Left cardiac atrium (tissue), 4 donors: ENCODE measurements at places on chromosomes 7 and 10. TPM values are rescaled to one million over a fixed set of nuclear protein-coding genes. Genes with fewer than 3 reads are reported as not detected.

Gene ARMC3
- not detected for total RNA-seq

Gene FKBP6
- not detected for total RNA-seq

Gene CDNF
- 1.6 TPM for total RNA-seq

Gene HILPDA
- 15.2 TPM for total RNA-seq

Gene C10orf67
- total RNA-seq, result 0.10 TPM

Gene ARID5B
- total RNA-seq, result 37.9 TPM

DNA sequence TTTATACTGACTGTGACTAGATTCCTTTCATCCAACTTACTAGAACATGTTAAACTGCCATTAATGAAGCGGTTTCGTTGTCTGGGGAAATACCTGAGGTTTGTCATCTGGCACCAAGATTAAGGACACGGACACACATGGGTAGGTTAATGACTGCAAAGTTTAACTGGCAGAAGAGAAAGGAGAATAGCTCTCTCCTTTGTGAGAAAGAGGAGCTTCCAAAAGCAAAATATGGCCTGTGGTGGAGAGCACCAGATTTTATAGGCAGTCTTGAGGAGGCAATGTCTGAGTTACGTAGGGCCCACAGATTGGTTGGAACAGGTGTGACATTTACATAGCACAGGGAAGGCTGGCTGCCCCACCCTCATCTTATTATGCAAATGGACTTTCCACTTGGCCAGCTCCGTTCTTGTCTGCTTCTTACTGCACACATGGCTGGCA lies 1193.0 kb upstream of the CELF2 start:
- DNase-seq, result no peak

DNA sequence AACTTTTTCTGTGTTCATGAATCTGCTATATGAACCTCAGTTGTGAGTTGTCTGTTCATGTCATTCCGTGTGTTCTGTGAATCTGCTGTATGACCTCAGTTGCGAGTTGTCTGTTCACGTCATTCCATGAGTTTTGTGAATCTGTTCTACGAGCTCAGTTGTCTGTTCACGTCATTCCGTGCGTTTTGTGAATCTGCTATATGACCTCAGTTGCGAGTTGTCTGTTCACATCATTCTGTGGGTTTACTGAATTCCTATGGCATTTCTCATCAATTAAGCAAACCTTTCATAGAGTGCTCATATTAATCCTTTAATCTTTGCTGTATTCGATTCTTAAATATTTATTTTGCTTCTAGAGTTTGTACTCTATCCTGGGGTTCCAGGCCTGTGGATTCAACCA lies 150.6 kb downstream of the DIP2C start:
- DNase-seq, result no peak

DNA sequence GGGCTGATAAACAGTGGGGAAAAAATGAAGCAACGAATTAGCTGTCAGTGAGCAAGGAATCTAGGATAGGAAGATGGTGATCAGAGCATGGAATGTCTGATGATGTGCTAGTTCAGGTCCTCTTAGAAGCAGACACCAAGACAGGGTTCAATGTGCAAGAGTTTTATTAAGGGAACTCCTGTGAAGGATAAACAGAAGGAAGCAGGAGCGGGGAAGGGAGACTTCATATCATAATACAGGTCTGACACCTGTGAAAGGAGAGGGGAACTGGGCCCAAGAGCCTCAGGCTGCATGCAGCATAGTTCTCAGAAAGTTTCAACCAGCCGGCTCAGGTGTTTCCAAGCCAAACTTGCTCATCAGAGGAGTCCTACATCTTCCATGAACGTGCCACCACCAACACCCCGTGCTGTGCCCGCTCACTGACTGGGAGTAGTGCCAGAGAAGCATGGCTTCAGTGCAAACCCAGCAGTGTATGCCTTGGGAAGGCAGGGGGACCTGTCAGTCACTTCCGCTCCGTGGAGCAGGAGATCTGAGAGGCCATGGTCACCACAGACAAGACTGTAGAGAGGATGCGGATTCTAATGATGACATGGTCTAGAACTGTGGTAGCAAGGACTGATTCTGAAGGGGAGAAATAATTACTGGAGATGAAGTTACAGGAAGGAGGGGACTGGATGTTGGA lies 45.8 kb downstream of the ZNF800 start:
- DNase-seq, result no peak

- DNase-seq, result no peak
Measured at GRCh38 chr7:69823151-69823744, 225.0 kb downstream of the AUTS2 start.

GRCh38 chr10:63465293-63466143 lies at the start of gene JMJD1C:
TSS of gene JMJD1C (minus strand) at chr10:63465977. CDS start at chr10:63465662, 315 bp downstream.
- DNase-seq, result peak; percentile 85

GRCh38 chr7:119724041-119724792 lies 548.8 kb upstream of the KCND2 start:
- no peak for DNase-seq

DNA sequence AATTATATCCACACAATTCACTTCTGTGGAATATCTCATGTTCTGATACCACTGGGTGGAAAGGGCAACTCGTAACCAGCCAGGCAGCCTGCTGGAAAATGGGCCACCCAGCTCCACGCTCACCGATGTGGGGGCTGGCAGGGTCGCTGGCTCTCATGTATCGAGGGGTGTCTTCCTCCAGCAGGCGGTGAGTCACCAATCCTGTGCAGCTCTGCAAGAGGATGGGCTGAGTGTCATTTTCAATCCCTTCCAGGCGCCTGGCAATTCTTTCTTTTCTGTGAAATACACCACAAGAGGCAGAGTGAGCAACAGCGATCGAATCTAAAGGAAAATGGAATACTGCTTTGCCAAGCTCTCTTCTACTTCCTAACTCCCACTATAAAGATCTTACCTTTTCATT lies 80.1 kb downstream of the SVIL start:
- no peak for DNase-seq

GRCh38 chr10:31426401-31426800 lies 107.4 kb downstream of the ZEB1 start:
- no peak for DNase-seq

- DNase-seq, result no peak
Measured at GRCh38 chr10:100826031-100826651, 80.8 kb downstream of the PAX2 start.

DNA sequence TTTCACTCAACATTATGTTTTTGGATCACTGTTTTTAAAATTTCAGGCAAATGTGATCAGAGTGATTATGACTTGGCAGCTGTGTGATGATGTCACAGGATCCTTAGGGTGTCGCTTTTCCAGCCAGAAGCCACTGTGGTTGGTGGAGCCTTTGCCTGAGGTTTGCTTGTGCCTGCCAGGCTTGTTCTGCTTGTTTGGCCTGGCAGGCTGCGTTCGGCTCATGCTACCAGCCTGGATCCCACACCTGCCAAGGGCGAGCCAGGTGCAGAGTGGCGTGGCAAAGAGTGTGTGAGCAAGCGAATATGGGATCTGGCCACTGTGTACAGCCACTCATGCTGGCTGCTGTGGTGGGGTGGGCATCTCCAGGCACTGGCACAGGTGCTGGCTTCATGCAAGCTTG lies 55.7 kb downstream of the ADK start:
- DNase-seq, result no peak

GRCh38 chr7:69440976-69441375 lies 157.3 kb upstream of the AUTS2 start:
- DNase-seq, result no peak

DNA sequence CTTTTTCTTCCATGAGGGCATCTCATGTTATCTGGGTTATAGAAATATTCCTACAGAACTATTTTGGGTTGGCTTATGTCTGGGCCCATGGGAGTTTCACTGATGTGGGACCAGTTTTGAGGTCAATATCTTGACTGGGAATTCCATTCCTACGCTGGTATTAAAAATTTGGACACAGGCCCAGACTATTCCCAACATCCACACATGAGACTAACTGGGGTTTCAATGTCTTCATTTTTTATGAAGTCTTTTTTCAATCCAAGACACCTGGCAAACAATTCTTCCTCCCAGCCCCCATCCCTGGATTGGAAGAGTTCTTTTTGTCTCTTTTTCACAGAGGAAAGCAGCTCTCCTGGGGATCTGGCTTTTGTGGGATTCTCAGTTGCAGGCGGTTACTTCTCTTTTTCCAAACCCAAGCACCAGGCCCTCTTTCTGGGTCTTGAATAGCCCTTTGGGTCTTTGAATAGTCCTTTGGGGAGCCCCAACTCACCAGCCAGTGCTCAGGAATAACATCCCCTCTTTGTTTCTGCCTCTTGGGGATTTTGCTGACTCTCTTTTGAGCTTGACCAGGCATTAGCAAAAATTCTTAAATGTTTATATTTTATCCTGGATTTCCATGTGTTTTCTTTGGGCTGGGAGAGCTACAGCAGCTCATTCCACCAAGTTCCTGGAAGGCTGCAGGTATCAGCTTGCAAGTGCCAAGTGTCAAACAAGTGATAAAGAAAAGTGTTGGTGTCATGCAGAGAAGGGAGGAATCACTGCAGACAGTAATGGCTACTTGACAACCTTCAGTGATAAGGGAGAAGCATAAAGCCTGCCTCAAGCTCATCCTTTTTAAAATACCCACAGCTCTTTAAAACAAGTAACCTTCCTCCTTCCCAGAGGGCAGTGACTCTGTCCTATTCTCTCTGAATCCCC lies 234.3 kb downstream of the ADAM12 start:
- DNase-seq, result no peak

DNA sequence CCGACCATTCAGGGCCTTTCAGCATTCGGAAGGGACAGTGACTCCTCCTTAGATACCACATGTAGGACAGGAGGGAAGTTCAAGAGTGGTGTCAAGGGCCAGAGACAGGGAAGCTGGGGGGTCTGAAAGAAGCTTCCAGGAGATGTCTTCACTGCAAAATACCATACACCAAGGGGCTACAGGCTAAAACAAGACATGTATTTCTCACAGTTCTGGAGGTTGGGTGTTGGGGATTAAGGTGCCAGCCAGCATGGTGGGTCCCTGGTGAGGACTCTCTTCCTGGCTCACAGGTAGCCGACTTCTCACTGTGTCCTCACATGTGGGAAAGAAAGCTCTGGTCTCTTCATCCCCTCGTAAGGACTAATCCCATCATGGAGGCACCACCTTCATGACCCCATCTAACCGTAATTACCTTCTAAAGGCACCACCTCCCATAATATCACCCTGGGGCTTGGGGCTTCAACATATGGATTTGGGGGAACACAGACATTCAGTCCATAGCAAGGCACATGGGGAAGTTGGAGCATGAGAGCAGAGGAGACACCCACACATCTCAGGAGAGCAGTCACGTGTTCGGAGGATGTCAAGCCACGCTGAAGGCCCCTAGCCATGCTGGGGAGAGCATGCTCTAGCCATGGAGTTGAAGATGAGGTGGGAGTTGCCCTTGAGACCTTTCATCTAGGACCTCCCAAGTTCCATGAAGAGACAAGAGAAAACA lies 73.9 kb upstream of the GDF10 start:
- DNase-seq, result no peak

DNA sequence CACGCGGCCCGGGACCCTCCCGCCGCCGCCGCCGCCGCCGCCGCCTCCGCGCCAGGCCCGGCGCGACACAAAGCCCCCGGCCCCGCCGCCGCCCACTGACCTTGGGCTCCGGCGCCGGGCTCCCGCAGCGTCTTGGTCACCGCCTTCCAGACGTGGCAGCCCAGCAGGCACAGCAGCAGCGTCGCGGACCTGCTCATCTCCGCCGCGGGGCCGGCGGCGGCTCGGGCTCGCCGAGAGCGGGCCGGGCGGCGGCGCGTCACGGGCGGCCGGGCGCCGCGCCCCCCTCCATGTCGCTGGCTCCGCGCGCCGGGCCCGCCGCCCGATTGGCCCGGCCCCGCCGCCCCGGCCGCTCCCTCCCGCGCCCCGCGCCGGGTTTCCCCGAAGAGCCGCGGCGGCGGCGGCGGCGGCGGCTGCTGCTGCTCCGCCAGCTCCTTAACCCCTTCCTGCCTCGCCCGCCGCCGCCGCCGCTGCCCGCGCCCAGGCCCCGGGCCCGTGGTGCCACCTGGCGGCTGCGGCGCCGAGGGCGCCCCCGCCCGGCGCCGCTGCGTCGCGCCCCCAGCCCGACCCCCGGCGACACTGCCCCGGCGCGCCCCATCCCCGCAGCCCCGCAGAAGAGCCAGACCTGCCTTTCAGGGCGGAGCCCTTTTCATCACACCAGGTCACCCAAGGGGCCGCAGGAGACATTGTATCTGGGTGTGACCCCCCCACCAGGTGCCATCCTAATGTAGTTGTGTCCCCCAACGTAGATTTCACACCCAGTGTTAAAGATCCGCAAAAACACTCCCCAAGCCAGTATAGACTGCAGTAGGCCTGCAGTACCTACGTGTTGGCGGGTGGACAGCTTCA lies at the start of gene FAM171A1:
FAM171A1 (minus strand) TSS at position 434 of the 846 bp plus-strand sequence; CDS start at position 197, 237 bp downstream.
- peak; percentile 70 for DNase-seq

GRCh38 chr10:74753442-74754211 lies 72.8 kb upstream of the KAT6B start:
- DNase-seq, result no peak

DNA sequence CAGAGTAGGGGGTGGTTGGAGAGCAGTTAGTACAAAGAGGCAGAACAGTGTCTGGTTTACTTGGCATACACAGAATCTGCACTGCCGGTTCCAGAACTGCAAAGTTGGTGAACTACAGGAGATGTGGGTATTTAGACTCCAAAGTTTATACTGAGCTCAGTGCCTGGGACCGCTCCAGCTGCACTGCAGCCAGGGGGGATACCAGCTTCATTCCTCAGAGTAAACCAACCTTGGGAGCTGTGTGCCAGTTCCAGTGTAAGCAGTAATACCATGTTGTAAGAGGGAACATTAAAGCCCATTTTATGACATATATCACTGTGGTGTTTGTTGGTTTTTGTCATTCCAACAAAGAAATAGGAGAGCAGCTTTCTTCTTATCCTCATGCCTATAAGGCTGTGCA lies 23.4 kb downstream of the LOXL4 start:
- DNase-seq, result no peak

DNA sequence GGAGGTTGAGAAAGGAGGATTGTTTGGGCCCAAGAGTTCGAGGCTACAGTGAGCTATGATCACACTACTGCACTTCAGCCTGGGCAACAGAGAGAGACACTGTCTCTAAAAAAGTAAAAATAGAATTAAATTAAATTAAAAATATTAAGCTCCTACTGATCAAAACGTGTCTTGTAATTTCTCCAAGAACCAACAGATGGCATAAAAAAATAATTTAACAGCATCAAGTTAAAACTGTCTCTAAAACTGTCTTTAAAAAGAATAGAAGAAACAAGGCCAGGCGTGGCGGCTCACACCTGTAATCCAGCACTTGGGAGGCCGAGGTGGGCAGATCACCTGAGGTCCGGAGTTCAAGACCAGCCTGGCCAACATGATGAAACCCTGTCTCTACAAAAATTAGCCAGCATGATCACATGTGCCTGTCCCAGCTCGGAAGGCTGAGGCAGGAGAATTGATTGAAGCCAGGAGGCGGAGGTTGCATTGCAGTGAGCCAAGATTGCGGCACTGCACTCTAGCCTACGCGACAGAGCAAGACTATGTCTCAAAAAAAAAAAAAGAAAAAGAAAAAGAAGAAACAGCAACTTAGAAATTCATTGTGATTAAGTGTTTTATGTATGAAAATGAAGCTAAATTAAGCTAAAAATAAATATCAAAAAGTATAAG lies 24.5 kb downstream of the MTPAP start:
- DNase-seq, result no peak

DNA sequence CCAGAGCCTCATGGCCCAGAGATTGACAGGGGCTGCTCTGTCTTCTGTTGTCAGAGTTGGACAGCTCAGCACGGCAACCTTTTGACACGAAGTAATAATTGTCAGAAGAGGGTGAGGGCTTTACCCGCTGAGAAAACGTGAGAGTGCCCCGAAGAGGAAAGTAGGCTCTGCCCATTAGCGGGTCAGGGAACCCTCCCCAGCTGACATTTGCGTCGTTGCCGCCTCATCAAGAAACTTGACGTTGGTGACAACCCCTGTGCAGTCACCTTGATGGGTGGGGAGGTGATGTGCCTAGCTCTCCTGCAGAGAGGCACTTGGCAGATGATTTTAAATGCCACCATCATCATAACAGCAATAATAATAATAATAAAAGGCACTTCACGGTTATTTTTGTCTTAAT lies 202.1 kb downstream of the USP6NL start:
- no peak for DNase-seq
